ENCODE measurements at places on chromosomes 16 and 17.

DNA sequence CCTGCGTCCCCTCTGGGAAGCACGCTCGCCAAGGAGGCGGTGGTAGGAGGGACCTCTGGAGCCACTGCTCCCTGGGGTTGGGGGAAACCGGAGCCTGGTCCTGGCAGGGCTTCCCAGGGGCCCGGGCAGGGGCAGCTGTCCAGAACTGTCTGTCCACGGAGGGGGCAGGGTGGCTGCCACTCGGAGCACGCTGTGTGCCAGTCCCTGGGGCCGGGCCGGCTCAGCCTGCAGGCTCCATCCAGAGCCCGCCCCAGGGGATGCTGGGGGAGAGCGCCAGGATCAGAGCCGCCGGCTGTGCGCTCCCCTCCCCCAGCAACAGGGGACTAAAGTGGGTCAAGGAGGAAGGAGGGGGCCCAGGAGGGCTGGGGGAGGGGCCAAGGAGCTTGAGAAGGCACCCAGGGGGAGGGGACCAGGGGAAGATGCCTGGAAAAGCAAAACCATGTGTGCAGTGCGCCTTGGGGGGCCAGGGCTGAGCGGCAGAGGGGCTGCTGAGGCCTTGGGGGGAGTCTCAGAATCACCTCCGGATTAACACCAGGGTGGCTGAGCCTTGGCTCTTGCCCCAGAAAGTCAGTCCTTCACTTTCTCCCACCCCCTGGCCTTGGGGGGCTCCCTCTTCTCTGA lies 21.3 kb downstream of the ZNF423 start:
- DNase-seq, result no peak

- DNase-seq, result peak; percentile 12
Observed at GRCh38 chr17:67244431-67245072, 444 bp downstream of the HELZ start.

- no peak for DNase-seq
Observed at GRCh38 chr17:40139566-40140058, 725 bp upstream of the CASC3 start.

- DNase-seq, result no peak
Observed at GRCh38 chr17:31147507-31148202, 52.9 kb downstream of the NF1 start.

DNA sequence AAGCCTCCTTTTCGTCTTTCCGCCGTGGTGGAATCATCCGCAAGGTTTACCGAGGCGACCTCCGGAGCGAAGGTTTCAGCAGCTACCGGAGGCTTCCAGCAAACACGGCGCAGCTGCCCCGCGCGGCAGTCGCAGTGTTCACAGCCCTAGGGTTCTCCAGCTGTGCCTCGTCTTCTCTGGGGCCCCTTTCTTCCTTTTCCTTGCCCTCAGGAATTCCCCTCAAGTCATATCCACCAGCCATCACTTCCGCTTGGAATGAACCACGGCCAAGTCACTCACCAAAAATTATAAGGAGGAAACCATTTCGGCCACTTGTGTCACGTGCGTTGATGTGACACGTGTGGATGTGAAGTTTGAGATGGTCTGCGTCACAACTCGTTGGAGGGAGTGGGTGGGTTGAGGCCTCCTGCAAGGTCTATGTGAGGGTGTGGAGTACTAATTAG lies 636 bp upstream of the ERN1 start:
- no peak for DNase-seq

- no peak for DNase-seq
Observed at GRCh38 chr17:68870161-68870826, 84.9 kb downstream of the ABCA8 start.

GRCh38 chr16:80526418-80527061 lies 14.3 kb upstream of the DYNLRB2 start:
- DNase-seq, result no peak

GRCh38 chr16:73792199-73793020 lies 504.2 kb upstream of the PSMD7 start:
- DNase-seq, result no peak

GRCh38 chr16:64392456-64392855 lies 729.4 kb downstream of the CDH11 start:
- DNase-seq, result no peak

GRCh38 chr16:68275611-68276191 lies 11.4 kb downstream of the SLC7A6 start:
- DNase-seq, result no peak

DNA sequence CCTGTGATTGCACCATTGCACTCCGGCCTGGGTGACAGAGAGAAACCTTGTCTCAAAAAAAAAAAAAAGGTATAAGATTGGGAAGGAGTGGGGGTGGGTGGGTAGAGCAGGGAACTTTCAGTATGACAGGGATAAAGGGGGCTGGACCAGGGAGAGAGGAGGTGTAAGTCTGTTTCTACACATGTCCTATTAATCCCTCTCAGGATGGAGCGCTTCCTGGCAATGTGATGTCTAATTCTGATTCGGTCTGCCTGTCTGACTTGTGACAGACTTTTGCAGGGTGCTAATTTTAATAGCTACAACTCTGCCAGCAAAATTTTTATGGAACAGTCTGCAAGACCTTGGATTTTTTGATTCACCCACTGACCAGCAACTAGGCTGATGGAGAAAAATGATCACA lies 53.8 kb upstream of the SLC25A19 start:
- DNase-seq, result no peak

DNA sequence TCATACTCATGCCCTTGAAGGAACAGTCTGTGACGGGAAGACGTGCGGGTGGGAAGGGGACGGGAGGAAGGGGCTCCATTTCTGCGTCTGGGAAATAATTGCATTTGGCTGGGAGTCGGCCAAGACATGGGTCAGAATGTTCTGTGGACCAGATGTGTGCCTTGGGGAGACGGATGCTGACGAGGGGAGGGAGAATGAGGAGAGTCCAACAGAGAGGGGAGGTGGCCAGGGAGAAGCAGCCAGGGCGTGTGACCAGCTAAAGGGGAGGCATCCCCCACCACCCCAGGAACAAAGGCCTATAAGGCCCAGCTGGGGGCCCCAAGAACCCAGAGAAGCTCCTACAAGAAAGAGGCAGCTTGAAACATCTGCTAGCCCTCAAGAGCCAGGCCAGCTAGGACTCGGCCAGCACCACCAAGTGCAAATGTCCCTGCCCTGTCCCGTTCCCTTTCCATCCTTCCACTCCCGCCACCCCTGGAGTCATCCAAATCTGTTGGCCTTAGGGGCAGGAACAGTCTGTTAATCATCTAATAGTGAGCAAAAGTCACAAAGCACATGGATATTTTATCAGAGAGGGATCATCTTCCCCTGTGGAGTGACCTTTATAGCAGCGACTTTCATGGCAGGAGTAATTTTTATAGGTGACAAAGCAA lies 42.5 kb upstream of the BCO1 start:
- no peak for DNase-seq

DNA sequence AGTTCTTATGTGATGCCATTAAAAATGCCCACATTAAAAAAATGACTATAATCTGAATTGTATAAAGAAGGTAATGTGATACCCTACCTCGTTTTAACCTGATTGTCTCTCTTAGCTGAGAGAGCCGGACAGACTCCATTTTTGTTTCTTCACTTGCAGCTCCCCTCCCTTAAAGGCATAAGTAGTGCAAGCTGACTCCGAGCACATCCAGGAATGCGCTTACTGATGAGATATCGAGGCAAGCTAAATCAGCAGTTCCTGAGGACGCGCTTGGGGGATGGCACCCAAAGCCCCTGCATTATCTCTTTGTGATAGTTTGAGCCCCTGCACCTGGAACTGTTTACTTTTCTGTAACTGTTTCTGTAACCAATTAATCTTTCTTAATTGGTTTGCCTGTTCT lies 6.3 kb downstream of the KRT24 start:
- no peak for DNase-seq

- DNase-seq, result no peak
Observed at GRCh38 chr17:44941712-44942331, 5.8 kb downstream of the KIF18B start.

DNA sequence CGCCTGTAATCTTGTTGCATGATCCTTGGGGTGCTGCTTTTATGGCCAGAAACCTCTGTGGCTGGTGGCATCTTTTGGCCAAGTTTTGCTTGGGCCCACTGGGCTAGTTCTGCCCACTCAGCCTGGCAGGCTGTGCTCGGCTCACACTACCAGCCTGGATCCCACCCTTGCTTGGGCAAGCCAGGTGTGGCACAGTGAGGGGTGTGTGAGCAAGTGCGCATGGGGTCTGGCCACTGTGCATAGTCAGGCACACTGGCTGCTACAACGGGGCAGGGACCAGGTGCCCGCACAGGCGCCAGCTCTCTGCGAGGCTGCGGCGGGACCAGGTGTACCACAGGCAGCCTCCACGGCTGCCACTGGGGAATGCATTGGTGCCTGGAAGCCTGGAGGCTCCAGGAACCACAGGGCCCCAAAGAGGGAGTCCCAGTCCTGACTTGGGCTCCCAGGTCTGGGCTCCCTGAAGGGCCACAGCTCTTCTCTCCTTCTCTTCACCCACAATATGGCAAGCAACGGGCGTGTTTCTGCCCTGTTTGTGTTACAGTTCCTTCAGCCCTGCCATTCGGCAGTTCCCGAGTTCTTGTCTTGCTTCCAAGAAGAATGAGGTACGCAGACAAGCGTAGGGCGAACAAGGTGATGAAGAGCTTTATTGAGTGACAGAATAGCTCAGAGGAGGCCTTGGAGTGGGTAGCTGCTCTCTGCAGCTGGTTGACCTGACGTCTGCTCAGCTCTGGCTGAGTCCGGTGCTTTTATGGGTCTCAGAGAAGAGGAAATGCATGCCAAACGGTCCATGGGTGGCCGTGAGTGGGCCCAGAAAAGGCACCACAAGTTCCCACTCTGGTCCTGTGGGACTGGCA lies 26.7 kb upstream of the PRM1 start:
- DNase-seq, result no peak

DNA sequence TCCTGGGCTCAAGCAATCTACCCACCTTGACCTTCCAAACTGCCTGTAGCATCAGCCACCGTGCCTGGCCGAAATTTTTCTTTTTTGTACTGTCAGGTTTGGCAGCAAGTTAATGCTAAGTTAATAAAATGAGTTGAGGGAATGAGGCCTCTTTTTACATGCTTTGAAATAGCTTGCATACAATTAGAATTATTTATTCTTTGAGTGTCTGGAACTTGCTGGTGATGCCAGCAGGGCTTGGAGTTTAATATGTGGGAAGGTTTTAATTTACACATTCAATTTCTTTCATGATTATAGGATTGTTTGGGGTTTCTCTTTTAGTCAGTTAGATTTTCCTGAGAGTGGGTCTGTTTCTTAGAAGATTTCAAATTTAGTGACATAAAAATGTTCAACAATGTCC lies 31.2 kb upstream of the MSI2 start:
- DNase-seq, result no peak

GRCh38 chr16:27109666-27110523 lies 43.2 kb downstream of the C16orf82 start:
- peak; percentile 38 for DNase-seq

DNA sequence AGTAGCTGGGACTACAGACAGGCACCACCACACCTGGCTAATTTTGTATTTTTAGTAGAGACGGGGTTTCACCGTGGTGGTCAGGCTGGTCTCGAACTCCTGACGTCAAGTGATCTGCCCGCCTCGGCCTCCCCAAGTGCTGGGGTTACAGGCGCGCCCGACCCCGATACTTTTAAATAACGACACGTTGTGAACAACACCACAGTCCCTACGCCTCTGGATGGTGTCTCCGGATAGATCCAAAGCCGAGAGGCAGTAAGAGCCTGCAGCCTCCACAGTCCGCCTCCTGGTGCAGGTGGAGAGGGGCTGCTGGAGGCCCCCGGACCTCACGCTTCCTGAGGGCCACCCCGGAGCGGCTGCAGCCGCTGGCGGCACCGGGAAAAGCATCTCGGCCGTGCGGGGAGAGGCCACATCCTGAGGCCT lies 741 bp upstream of the TLCD3A start:
- no peak for DNase-seq

GRCh38 chr17:4636474-4637100 lies 4.9 kb downstream of the ALOX15 start:
- DNase-seq, result no peak

DNA sequence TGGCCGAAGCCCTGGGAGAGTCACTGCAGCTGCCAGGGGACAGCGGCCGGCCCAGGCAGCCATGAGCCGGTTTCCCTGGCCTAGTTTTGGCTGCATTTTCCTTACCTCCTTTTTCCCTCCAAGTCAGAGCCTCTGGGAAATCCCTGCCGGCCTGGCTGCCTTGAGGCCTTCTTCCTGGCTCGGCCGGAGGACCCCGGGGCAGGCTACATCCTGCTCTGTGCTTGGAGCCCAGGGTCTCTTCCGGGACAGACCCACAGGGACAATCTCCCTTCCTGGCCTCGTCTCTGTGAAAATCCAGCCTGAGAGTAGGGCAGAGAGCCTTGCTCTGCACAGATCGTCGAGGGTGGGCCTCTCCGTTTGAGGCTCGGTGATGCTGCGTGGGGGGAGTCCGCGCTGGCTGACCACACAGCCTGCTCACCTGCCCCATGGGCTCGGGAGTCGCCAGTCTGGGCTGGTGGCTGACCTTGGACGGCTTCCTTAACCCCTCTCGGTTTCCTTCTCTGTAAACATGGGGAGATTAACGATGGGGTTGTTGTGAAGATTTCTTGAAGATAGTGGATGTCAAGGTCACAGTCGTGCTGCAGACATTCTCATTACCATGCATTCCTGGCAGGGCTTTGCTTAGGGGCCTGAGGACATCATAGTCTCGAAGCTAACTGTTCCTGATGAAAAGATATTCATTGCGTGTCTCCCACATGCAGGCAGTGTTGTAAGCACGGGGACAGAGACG lies 34.8 kb upstream of the CIBAR2 start:
- no peak for DNase-seq

- DNase-seq, result no peak
Observed at GRCh38 chr17:2054262-2054511, 716 bp upstream of the HIC1 start.

DNA sequence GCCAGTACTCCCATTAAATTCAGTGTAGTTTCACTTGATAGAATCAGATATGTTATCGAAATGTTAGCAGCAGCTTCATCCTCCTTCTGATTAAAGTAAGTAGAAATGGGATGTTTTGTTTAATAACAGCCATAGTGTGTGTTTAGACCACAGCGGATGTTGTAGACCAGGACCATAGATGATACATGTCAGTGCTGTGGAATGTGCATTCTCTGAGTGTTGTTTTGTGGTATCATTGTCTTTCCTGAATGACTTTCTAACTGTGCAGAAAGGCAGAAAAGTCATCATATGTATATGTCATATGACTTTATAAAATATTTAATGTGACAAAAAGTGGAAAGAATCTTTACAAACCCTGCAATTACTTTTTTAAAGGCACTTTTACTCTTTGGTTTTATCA lies 55.6 kb downstream of the CYLD start:
- no peak for DNase-seq

- no peak for DNase-seq
Observed at GRCh38 chr16:82991966-82992675, 365.4 kb downstream of the CDH13 start.

Measured in hypothalamus (tissue), 51 donors.